H4 (cell line): ENCODE measurements at places on chromosomes 1 and 21.
A peak's percentile ranks its signal among the peaks of the same experiment; 100 is the strongest.

DNA sequence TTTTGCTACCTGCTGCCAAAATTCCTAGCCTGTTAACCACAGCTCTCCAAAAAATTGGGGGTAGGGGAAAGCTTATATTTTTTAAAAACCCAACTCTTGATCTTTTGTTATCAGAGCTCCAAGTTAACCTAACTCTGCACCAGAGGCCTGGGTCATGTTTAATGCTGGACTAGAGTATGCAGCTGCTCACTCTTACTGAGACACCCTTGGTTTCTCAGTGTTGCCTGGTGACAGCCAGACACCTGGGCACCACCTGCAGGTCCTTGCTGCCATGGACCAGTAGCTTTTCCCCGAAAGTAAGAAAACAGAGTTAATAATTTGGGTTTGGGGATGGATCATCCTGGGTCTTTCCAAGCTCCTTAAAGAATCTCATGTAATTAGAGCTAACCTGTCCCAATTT is 30.1 kb downstream of the KCNJ6 start:
- no peak for DNase-seq

GRCh38 chr1:96538111-96538641 is 183.4 kb upstream of the PTBP2 start:
- DNase-seq, result no peak

GRCh38 chr1:178964469-178965330 is 61.0 kb upstream of the FAM20B start:
- DNase-seq, result no peak

GRCh38 chr21:25456672-25457071 is 150.6 kb downstream of the MRPL39 start:
- DNase-seq, result no peak

DNA sequence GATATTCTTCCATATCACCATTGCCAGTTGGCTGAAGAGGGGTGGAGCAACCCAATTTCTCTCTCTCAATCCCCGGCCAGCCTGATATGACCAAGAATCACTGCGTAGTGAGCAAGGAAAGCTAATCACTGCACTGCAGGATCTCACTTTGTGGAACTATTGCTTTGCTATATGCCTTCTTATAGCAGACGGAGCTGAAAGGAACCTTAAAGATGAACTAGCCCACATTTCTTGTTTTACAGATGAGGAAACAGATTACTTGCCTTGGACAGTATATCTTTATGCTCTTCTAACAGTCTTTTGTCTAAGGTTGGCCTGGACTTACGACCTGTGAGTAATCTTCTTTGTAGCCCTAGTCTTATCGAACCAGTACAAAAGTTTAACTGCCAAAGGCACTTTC is 7.6 kb downstream of the APOBEC4 start:
- no peak for DNase-seq

DNA sequence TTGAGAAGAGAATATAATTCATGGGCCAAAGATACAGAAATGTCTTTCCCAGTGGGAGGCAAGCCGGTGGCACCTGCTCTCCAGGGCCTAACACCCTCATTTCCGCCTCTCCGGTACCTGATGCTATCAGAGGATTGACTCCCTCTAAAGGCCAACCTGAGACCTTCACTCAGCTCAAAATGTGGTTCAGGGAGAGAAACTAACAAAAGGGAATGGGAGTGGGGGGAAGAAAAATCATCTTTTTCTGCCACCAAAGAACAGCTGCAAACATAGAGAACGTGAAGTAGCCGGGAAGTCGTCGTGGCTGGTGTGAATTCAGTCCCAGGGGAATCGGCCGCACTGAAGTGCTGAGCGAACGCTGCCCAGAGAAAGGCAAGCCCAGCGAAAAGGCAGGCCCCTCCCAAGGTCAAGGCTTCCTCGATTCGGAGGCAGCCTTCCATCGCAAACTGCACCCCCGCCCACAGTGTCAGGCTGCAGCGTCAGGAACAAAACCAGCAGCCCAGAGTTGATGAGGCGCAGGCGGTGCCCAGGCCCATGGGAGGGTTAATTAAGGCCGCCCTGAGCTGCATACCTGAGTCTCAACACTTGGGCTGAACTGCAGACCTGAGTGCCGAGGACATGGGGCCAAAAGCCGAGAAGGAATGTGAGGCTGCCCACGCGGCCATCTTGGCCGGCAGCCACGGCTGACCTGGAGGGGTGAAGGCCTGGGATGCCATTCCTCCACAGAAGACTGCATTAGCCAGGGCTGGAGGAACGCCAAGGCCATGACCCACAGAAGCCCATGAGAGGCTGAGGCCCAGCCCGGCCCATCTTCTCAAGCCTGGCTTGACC is 160.2 kb downstream of the PSMG1 start:
- DNase-seq, result no peak

DNA sequence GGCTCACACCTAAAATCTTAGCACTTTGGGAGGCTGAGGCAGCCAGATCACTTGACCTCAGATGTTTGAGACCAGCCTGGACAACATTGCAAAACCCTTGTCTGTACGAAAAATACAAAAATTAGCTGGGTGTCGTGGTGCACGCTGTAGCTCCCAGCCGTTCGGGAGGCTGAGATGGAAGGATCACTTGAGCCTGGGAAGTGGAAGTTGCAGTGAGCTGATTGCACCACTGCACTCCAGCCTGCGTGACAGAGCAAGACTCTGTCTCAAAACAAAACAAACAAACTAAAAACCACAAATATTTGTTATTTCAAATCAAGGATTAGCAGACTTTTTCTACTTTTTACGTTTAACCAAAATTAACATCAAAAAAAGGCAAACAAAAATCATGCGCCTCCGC is 31.3 kb downstream of the INKA2 start:
- peak; percentile 90 for DNase-seq

DNA sequence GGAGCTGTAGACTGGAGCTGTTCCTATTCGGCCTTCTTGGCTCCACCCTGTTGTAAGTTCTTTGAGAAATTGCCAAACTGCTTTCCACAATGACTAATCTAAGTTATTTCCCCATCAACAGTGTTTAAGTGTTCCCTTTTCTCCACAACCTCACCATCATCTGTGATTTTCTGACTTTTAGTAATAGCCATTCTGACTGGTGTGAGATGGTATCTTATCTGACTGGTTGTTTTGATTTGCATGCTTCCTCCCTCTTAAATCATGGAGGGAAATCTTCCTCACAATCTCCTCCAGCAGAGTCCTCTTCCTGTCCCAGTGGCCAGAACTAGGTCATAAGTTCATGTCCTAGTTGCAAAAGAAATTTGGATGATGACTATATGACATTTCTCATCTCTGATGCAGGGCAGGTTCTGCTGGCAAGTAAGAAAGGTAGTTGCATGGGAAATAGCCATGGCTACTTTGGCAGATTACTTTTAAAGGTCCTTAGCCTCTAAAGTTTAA is 294.0 kb downstream of the LRRC40 start:
- DNase-seq, result peak; percentile 77

- DNase-seq, result peak; percentile 15
Observed at GRCh38 chr1:160284220-160284781, 632 bp downstream of the PEX19 start.

- DNase-seq, result no peak
Observed at GRCh38 chr1:18557621-18558465, 72.8 kb upstream of the PAX7 start.

- no peak for DNase-seq
Observed at GRCh38 chr1:52926864-52927211, 238 bp upstream of the SCP2 start.

GRCh38 chr21:28458446-28458845 is 534.2 kb downstream of the LTN1 start:
- no peak for DNase-seq

DNA sequence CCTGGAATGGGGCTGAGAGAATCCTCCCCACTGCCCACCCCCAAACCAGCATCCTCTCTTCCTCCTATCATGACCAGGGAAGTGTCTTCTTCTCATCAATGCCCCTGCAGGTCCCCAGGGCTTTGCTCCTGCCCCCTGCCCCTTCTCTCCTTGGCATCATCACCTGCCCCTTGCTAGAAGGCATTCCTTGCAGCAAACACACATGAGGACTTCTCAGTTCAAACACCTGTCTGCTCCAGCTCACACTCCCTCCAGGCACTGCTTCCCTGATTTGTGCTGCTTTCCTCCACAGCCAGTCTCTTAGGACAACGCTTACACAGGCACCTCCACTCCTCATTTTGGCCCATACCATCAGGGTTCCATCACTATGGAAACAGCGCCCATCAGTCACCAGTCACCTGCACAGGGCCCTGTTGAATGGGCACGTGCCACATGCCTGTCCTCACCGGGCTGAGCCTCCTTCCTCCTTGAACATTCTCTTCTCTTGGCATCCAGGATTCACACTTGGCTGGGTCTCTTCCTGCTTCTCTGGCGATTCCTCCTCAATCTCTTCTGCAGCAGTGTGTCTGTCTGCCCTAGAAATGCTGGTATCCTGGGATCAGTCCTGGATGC is 81.9 kb upstream of the EDN2 start:
- no peak for DNase-seq

- DNase-seq, result no peak
Observed at GRCh38 chr1:55275941-55276341, 60.8 kb upstream of the USP24 start.

DNA sequence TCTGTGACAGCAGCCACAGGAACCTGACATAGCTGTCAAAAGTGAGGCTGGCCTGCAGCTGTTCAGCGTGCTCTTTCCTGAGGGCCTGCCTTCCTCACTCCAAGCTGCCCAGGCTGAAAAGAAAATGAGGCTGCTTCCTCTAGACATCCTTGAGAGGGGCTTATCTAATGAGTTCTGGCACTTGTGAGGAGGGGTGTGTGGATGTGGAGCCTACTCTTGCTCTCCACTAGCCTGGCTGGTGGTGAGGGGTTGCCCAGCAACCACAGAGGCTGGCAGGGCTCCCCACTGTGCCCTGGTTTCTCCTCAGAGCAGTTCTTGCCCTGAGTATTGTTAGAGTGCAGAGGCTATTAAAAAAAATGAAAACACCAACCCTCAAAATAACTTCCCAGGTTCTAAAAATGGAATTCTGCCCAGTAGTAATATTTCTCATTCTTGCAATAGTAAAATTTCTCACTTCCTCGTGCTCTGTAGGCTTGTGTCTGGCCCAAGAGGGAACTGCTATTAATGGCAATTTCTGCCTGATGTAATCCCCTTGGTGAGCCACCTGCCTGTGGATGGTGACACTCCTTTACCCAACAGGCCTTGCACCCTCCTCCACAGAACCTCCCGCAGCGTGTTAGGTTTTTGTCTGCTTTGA is 52.6 kb upstream of the EPS8L3 start:
- DNase-seq, result no peak

GRCh38 chr1:241391926-241392710 is 35.1 kb upstream of the RGS7 start:
- peak; percentile 14 for DNase-seq

DNA sequence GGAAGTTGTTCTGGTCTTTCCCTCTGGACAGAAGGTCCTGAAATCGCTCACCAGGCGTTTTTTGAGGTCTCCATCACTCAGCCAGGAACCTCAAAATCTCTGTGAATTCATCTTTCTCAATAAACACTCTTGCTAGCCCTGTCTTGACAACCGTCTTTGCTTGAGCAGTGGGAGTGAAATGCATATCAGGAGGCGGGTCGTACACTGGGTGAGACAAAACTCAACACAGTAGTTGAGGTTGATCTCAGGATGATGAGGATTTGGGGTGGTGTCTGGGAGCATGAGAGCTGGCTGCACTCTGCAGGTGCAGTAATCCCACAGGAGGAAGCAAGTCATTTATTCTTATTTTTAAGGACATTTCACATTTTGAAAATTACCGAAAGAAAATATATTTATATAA is 1.9 kb downstream of the GPR25 start:
- DNase-seq, result no peak

GRCh38 chr1:109815809-109816174 is 52.1 kb upstream of the EPS8L3 start:
- no peak for DNase-seq

- DNase-seq, result no peak
Observed at GRCh38 chr1:28190996-28191645, 14.6 kb upstream of the PTAFR start.

- no peak for DNase-seq
Observed at GRCh38 chr1:154975409-154976059, 1.1 kb downstream of the CKS1B start.

- DNase-seq, result no peak
Observed at GRCh38 chr1:26856604-26857469, 6.1 kb upstream of the SFN start.

GRCh38 chr1:245585252-245585959 is 430.6 kb downstream of the KIF26B start:
- DNase-seq, result peak; percentile 96

DNA sequence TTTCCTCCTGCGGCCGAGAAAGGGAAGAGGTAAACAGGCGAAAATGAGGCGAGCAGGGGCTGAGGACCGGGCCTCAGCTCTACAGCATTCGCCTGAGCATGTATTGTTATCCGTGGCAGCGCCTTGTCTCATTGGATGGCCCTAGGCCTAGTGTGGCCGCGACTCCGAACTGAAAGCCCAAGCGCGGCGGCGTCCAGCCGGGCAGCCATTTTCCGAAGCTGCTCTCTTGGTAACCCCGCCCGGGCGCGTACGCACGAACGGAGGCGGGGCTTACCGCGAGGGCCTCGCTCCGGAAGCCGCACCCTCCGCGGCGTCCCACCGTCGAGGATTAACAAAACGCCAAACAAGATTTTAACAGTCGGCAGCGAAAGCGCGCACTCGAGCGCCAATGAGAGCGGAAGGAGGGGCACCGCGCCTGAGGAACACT is 797 bp upstream of the USP1 start:
- DNase-seq, result no peak

GRCh38 chr1:168396508-168396907 is 115.8 kb downstream of the TBX19 start:
- DNase-seq, result peak; percentile 19

- no peak for DNase-seq
Observed at GRCh38 chr1:115164484-115164883, 75.2 kb upstream of the TSPAN2 start.

- no peak for DNase-seq
Observed at GRCh38 chr1:34212673-34213072, 36.0 kb downstream of the C1orf94 start.

DNA sequence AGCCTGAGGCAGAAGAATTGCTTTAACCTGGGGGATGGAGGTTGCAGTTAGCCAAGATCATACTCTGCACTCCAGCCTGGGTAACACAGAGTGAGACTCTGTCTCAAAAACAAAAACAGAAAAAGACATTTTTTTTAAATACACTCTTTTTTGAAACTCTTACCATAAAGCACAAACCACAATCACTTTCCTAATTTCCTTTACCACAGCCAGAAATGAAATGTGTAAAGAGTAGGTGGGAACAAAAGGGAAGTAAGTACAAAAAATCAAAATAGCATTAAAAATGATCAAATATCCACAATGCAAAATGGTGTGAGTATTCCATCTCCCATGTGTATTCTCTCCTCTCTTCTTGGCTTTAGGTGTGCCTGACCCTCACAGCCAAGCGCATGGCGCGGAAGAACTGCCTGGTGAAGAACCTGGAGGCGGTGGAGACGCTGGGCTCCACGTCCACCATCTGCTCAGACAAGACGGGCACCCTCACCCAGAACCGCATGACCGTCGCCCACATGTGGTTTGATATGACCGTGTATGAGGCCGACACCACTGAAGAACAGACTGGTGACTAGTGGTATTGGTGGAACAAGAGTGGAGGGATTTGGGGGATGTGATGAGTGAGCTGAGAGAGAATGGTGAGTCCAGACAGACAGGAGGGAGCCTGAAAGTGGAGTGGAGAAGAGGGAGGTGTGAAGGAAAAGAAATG is 14.9 kb downstream of the ATP1A4 start:
- no peak for DNase-seq

- DNase-seq, result no peak
Observed at GRCh38 chr1:84692391-84692790, 2.1 kb upstream of the SSX2IP start.

- no peak for DNase-seq
Observed at GRCh38 chr21:16533692-16534407, 804.1 kb downstream of the USP25 start.

- DNase-seq, result no peak
Observed at GRCh38 chr1:201845331-201846083, 16.6 kb downstream of the IPO9 start.

GRCh38 chr1:199041173-199041914 is 402.5 kb downstream of the PTPRC start:
- DNase-seq, result no peak
